ENCODE measurements at places on chromosomes 6 and 20.

- no peak for DNase-seq
These were observed 134.5 kb downstream of the VEGFA start for GRCh38 chr6:43904311-43905123.

GRCh38 chr6:137058037-137058436 is 13.3 kb upstream of the IL20RA start:
- no peak for DNase-seq

GRCh38 chr20:23267909-23268308 is 82.7 kb upstream of the NXT1 start:
- DNase-seq: no peak

- no peak for DNase-seq
These were observed 71.1 kb downstream of the TMEM244 start for GRCh38 chr6:129789974-129790373.

GRCh38 chr6:135438907-135439535 is 58.5 kb downstream of the AHI1 start:
- DNase-seq: no peak

- no peak for DNase-seq
These were observed 208.1 kb upstream of the AGPAT4 start for GRCh38 chr6:161481786-161482516.

DNA sequence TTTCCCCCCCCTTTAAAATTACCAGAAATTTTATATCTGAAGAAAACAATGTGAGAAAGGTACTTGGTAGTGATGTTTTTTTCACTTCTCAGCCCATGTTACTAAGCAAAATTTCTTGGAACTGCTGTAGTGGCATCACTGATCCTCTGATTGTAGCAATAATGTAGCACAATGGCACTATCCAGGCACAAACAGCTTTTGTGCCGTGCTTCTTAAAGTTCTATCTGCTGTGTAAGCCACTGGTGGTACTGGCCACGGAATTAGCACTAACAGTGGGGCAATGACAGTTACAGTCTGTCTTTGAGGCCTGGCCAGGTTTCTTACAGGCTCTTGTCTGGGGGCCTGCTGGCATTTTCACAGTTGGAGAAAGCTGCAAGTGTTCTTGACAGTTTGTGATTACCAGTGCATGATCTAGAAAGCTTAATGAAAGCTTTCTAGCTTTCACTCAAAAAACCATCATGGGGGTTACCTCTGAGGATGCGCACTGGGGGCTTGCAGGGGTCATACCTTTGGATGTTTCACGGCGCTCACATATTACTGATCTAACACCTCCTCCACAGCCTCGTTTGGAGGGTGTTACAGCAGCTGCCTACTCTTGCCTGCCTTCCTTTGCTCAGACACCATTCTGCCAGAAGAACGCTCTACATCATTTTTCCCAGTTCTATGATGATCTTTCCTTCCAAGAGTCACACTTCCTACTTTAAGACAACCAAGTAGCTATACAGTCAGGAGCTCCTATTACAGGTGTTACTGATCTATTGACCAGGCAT is 58.4 kb upstream of the ARMH2 start:
- no peak for DNase-seq

DNA sequence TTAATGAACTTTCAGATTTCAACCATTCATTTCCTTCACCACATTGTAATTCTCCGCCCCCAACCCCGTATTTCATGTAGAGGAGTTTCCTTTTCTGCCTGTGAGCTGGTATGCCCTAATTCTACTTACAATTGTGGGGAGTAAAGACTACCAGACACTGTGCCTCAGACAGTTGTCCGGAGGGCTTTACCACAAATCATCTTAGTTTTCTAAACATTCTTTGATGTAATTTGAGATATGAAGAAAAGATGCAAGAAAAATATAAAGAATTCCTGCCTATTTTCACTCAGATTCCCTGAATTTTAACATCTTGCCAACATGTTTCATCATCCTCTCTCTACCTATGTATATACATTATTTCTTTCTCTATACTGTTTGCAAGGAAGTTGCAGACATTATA is 28.3 kb upstream of the LOC128125822 start:
- no peak for DNase-seq

DNA sequence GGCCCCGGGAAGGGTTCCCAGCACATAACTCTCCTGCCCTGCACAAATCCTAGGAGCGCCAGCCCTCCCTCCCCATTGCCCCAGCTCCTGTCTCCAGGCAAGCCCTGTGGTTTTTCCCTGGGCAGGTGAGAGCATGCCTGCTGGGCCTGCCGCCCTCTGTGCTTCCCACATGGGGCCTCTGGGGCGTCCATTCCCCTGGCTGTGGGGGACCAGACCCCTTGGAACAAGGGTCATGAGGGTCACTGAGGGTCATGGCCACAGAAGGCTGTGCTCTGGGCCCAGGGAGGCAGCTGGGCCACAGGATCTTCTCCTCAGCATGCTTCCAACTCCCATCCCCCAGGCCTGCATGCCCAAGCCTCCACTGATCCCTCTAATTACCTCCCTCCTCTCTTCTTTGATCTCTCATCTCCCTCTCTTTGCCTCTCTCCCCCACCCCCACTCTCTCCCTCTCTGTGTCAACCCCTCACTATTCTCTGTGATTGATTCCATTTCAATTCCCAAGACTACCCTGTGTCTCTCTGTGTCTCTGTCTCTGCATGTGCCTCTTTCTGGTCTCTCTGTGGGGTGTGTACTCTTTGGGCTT is 6.1 kb downstream of the MDFI start:
- DNase-seq: no peak

DNA sequence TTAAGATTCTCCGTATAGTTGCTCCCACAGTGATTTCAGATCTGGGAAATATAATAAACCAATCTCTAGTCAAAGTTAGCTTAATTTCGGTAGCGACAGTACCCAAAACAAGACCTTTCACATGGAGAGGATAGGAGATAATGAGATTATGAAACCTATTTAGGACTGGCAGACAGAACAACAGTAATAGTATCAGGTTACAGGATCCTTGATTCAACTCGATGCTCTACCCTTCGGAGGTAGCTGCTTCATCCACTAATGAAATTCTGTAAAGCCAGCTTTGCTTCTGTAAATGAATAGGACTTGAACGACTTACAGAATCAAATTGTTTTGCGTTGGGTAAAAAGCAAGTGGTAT is 534 bp upstream of the AKIRIN2 start:
- DNase-seq: no peak

DNA sequence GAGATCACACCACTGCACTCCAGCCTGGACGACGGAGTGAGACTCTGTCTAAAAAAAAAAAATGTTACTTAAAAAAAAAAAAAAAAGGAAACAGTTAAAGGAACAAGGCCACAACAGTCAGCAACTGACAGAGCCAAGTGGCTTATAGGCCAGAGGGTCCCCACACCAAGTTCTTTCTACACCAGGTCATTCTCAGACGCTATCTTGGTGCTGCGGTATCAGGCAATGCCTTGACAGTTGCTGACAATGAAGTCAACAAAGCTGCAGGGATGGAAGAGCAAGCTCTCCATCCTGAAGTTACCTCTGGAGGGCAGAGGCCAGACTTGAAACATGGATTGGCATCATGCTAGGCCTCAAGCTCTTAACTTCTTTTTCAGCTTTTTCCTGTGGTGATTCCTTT is 31.9 kb downstream of the COMMD7 start:
- no peak for DNase-seq

DNA sequence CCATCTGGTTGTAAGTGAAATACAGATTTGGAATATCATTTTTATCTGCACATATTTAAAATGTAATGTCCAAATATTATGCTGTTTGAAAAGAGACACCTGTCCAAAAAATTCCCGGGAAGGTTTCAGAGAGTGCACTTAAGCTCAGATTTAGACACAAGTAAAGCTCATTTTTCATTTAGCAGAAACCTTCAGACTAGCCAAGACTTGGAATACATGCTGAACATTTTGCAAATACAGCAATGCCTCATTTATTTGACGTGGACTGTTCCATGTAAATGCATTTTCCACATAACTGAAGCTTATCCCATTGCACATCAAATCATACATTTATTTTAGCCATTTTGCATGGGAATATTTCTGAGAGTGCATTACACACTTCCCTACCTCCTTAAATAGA is 280.7 kb downstream of the ZNF217 start:
- DNase-seq: no peak
